ENCODE measurements at places on chromosomes 2 and 18.

DNA sequence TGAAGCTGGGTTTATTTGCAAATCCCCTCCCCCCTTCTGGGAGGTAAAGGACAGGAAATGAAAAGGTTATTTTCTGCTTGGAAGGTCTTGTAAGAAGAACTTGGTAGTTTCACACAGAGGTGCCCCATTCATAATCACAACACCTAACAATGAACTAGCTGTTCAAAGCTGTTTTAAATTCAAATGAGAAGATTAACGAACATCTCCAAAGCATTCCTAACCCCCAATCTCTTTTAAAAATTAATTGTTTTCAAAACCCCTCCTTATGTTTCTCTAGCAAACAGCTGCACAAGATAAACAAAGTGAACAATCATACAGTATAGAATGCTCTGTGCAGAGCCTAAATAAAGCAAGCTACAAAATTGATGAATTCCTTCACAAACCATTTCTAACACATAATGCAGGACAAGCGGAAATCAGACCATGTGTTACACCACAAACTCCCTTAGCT is 271.4 kb downstream of the SATB2 start:
- no peak overlapping the region for H3K27ac ChIP-seq
- no peaks in the 10 kb centered on the region for H3K27me3 ChIP-seq
- DNase-seq, result no peak
- H3K4me1 ChIP-seq, result no peaks in the 10 kb centered on the region
- H3K36me3 ChIP-seq, result no peaks in the 10 kb centered on the region
- H3K4me3 ChIP-seq, result no peak overlapping the region

DNA sequence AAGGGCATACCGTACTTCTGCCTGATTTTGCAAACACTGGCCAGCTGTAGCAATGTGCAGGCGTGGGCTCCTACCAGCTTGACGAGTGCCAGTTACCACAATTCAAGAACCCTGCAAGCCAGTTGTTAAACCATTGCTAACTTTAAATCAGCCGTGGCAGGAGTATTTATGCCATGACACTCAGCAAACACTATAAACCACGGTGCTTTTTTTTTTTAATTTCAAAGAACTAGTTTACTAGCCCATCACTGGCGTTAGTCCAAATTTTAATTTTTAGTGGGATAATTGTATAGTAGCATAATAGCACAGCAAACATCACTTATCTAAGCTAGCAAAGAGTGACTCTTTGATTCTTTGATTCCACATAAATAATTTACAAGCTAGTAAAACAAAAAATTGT is 111.1 kb downstream of the COL4A4 start:
- no peaks in the 10 kb centered on the region for H3K27me3 ChIP-seq
- DNase-seq, result no peak
- H3K4me1 ChIP-seq, result no peaks in the 10 kb centered on the region
- H3K36me3 ChIP-seq, result no peaks in the 10 kb centered on the region
- H3K4me3 ChIP-seq, result no peak overlapping the region
- no peak overlapping the region for H3K27ac ChIP-seq

DNA sequence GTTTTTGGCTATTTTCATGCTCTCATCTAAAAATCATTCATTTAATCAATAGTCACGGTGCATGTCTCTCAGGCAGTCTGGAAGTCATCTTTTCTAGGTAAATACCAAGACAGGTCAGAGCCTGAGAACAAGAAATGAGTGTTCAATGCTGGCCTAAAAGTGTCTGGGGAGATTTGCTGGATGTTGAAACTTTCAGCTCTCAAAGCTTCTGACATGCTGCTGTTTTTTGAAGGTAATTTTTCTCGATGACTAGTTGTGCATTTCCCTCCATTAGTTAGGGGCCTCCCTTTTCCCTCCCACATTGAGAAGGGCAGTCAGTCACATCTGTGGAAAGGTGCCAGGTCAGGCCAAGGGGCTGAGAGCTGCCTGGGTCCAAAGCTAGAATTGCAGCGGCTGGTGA is 115.6 kb downstream of the LPIN1 start:
- H3K4me1 ChIP-seq, result peaks cover 1% of the 10 kb centered on the region
- no peak overlapping the region for H3K27ac ChIP-seq
- no peak for DNase-seq
- no peaks in the 10 kb centered on the region for H3K36me3 ChIP-seq
- no peaks in the 10 kb centered on the region for H3K27me3 ChIP-seq

- H3K4me3 ChIP-seq, result no peak overlapping the region
- H3K36me3 ChIP-seq, result no peaks in the 10 kb centered on the region
- peaks cover 9% of the 10 kb centered on the region for H3K27me3 ChIP-seq
- no peak overlapping the region for H3K27ac ChIP-seq
- no peaks in the 10 kb centered on the region for H3K4me1 ChIP-seq
Measured at GRCh38 chr2:220076734-220077133, 449.3 kb downstream of the SLC4A3 start.

GRCh38 chr2:157620956-157621355 is 7.7 kb downstream of the ACVR1C start:
- no peaks in the 10 kb centered on the region for H3K36me3 ChIP-seq
- H3K4me1 ChIP-seq, result no peaks in the 10 kb centered on the region
- no peak overlapping the region for H3K4me3 ChIP-seq
- DNase-seq, result no peak
- no peaks in the 10 kb centered on the region for H3K27me3 ChIP-seq

DNA sequence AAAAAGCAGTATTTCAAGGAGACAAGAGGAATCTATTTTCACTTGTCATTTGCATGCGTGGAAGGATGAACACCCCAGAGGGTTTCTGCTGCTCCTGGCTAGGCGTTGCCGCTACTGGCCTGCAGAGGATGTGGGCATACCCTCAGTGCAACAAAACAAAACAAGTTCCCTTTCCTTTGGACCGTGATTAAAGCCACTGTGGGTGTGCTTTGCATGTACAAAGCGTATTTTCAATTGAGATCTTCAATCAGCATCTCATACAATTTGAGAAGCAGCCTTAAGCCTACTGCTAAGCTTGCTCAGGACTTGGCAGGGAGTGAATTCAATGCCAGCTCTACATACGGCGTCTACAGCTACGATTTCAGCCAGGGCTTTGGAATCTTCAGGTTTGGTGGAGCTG is 298.4 kb downstream of the LPIN1 start:
- no peak for DNase-seq
- no peaks in the 10 kb centered on the region for H3K27me3 ChIP-seq
- no peak overlapping the region for H3K27ac ChIP-seq
- H3K36me3 ChIP-seq, result no peaks in the 10 kb centered on the region

DNA sequence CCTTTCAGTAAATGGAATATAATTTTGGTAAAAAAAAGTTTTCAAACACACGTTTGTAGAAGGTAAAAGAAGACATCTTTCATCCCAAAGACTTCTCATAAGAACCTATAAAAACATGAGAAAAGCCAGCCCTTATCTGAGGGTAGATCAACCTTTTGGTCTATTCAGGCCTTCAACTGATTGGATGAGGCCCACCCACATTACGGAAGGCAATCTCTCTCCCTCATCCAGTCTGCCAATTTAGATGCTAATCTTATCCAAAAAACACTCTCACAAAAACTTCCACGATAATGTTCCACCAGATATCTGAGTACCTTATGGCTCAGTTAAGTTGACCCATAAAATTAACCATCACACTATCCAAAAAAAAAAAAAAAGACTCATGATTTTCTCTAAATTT is 2.2 kb upstream of the CDH20 start:
- H3K4me1 ChIP-seq, result peaks cover 12% of the 10 kb centered on the region
- DNase-seq, result no peak
- H3K27ac ChIP-seq, result no peak overlapping the region
- H3K4me3 ChIP-seq, result no peak overlapping the region

DNA sequence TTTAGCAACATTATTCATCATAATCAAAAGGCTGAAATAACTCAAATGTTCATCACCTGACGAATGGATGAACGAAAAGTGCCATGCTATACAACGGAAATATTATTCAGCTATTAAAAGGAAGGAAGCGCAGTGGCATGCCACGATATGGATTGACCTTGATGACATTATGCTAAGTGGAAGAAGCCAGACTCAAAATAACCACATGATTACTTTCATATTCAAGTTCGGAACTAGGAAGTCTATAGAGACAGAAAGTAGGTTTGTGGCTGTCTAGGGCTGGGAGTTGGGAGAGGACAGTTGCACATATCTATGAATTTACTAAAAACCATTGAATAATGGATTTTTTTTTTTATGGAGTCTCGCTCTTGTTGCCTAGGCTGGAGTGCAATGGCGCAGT is 13.4 kb upstream of the PDIA6 start:
- H3K4me1 ChIP-seq, result peaks cover 3% of the 10 kb centered on the region
- no peak overlapping the region for H3K4me3 ChIP-seq
- no peak overlapping the region for H3K27ac ChIP-seq

DNA sequence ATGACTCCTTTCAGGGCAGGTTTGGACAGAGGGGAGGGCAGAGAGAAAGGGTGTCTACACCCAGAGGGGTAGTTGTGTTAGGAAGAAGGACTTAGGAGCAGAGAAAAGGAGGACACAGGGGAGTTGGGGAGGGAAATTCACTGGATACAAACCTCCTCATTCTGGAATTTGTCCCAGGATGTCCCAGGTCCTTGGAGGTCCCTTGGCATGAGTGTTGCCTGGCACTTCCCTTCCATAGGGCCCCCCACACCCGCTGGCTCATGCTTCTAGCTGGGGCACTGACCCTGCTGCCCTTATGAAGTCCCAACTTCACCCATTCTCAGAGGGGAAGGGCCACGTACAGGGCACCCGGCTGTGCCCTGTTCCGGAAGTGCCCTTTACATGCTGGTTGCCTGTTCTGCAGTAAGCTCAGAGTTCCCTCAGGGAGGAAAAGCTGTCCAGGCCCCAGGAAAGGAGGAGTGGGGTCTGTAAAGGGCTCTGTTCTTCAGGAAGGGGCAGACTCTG is 93.6 kb upstream of the SMAD2 start:
- H3K36me3 ChIP-seq, result no peaks in the 10 kb centered on the region
- no peaks in the 10 kb centered on the region for H3K4me1 ChIP-seq
- H3K27me3 ChIP-seq, result no peaks in the 10 kb centered on the region
- H3K4me3 ChIP-seq, result no peak overlapping the region
- H3K27ac ChIP-seq, result no peak overlapping the region

GRCh38 chr2:129893244-129893643 is 86.2 kb upstream of the RAB6C start:
- no peak for DNase-seq
- H3K4me3 ChIP-seq, result no peak overlapping the region
- H3K36me3 ChIP-seq, result no peaks in the 10 kb centered on the region
- no peak overlapping the region for H3K27ac ChIP-seq
- no peaks in the 10 kb centered on the region for H3K4me1 ChIP-seq

DNA sequence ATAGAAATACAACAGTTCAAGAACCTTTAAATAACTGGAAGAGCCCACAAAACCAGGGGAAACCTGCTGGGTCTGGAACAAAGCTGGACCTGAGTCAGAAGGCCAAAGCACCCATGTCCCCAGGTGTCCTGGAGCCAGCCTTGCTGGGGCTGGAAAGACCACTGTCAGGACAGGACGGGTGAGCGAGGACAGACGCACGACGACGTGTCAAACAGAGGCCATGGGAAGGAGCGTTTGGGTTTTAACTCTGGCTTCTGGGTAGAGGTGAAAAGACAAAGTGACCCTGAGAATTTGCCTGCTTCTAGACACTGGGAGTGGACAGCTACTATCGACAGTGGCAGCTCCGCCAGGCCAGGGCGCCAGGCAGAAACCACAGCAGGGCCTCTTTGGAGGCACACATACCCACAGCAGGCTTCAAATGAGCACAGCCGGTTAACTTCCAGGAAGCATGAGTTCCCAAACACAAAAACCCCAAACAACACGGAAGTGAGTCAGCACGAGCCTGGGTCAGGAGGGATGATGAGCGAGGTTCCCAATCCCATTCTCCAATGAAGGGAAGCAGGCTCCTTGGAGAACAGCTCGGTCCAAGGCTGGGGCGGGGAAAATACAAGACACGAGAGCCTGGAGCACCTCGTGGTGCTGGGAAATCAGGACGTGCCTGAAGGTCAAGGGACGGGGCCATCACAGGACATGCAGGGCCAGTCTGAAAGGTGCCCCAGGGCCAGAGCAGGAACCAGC is 208.0 kb downstream of the TWIST2 start:
- no peak overlapping the region for H3K4me3 ChIP-seq
- no peaks in the 10 kb centered on the region for H3K27me3 ChIP-seq
- no peak overlapping the region for H3K27ac ChIP-seq
- DNase-seq, result no peak
- H3K4me1 ChIP-seq, result no peaks in the 10 kb centered on the region
- peaks cover 8% of the 10 kb centered on the region for H3K36me3 ChIP-seq

DNA sequence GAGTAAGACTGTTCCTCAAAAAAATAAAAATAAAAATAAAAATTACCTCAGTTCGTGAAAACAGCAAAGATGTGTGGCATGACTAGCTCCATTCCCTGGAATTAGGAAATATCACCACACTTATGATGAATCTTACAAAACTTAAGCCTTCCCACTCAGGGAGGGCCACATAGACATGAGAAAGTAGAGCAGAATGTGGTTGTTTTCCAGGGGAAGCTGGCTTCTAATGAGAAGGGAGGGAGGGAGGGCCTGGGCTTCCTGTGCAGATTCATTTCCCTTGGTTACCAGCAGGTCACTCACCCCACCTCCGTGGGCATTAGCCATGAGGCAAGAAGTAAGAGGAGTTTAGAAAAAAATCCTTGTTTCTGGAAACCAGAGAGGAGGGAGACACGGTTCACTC is 95.9 kb upstream of the RMDN2 start:
- no peaks in the 10 kb centered on the region for H3K36me3 ChIP-seq
- H3K27me3 ChIP-seq, result no peaks in the 10 kb centered on the region
- H3K4me1 ChIP-seq, result peaks cover 2% of the 10 kb centered on the region

- DNase-seq, result no peak
- H3K4me1 ChIP-seq, result no peaks in the 10 kb centered on the region
- no peak overlapping the region for H3K27ac ChIP-seq
Measured at GRCh38 chr2:54650612-54651011, 72.8 kb upstream of the EML6 start.

- no peaks in the 10 kb centered on the region for H3K36me3 ChIP-seq
- no peak for DNase-seq
- no peak overlapping the region for H3K27ac ChIP-seq
- no peak overlapping the region for H3K4me3 ChIP-seq
- H3K4me1 ChIP-seq, result no peaks in the 10 kb centered on the region
Measured at GRCh38 chr2:230919240-230919639, 5.8 kb downstream of the GPR55 start.

GRCh38 chr2:24830351-24830750 is 37.1 kb downstream of the CENPO start:
- H3K27me3 ChIP-seq, result no peaks in the 10 kb centered on the region
- no peak overlapping the region for H3K4me3 ChIP-seq
- no peak overlapping the region for H3K27ac ChIP-seq
- peaks cover 2% of the 10 kb centered on the region for H3K36me3 ChIP-seq
- H3K4me1 ChIP-seq, result no peaks in the 10 kb centered on the region

DNA sequence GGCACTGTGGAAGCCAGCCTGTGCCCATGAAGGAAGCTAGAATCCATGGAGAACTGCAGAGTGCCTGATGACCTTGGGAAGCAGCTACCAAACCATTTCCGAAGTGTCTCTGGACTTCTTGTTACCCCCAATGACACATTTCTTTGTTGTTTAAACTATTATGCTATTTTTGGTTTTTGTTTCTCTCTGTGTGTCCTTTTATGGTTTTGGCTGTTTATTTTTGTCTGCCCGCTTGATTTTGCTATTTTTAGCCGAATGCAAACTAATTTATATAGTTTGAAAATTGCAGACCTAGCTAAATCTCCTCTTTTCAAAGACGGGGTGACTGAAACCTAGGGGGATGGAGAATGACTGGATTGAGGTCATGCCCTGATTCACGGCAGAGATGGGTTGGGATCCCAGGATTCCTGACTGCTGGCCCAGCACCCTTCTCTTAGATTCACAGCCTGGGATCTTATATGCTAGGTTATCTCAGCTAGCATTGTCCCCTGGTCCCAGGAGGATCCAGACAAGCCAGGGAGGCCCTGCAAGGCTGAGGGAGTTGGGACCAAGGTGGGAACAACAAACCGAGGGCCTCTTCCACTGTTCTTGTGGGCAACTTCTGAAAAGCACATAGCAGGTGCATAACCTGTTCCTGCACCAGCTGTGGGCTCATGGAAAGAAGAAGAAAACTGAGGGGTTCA is 116.3 kb upstream of the HAAO start:
- H3K27me3 ChIP-seq, result no peaks in the 10 kb centered on the region
- no peak overlapping the region for H3K27ac ChIP-seq
- H3K4me3 ChIP-seq, result no peak overlapping the region
- peaks cover 4% of the 10 kb centered on the region for H3K4me1 ChIP-seq
